ENCODE measurements at places on chromosomes 5 and 9.
A peak's percentile ranks its signal among the peaks of the same experiment; 100 is the strongest.

DNA sequence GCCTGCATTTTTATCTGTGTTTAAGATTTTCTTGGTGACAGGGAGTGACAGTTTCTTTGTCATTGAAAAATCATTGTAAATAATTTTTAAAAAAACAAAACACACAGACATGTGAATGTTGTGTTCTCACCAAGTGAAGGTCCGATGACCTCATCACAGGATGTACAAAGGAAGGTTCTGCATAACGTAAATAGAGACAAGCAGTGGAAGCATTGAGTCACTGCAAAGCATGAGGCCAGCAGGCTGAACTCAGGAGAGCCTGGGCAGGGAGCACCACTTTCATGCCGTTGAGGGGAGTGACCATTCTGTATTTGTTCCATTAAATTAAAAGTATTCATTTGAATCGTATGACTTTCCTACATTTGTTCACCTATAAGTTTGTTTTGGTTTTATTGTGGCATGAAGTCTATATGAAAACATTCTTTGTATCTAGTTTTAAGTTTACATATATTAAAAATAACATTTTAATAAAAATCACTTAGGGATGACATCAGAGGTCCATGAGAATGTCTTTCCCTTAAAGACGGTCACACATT lies 70.4 kb upstream of the TLE1 start:
- no peak for DNase-seq

GRCh38 chr9:135789838-135790291 lies 87.9 kb downstream of the KCNT1 start:
- no peak for DNase-seq

DNA sequence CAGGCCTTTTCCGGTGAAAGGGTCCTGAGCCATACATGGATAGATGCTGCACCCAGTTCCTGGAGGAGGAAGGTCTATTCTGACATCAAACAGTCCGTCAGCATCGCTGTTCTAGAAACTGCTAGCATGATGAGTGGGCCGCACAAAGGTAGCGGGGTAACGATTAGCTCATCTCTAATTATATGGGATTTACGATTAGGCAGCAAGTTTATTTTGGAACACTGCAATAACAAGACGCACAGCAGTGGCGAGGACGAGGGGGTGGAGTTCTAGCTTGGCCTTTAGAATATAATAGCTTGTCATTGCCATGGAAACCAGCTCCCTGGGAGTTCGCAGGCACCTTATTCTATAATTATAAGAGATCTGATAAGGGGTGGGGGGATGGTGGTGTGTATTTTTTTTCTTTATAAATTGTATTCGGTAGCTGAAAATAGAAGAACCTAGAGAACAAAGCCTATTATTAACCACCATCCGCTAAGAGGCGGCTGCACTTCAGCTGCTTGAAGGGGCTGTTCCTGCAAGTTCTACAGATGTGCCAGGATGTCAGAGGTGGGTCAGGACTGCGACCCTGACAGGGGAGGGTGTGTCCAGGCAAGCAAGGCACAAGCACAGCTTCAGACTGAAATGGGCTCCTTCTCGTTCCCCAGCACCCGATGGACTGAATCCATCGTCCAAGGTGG lies 311.0 kb downstream of the AGTPBP1 start:
- DNase-seq, result peak; percentile 13

DNA sequence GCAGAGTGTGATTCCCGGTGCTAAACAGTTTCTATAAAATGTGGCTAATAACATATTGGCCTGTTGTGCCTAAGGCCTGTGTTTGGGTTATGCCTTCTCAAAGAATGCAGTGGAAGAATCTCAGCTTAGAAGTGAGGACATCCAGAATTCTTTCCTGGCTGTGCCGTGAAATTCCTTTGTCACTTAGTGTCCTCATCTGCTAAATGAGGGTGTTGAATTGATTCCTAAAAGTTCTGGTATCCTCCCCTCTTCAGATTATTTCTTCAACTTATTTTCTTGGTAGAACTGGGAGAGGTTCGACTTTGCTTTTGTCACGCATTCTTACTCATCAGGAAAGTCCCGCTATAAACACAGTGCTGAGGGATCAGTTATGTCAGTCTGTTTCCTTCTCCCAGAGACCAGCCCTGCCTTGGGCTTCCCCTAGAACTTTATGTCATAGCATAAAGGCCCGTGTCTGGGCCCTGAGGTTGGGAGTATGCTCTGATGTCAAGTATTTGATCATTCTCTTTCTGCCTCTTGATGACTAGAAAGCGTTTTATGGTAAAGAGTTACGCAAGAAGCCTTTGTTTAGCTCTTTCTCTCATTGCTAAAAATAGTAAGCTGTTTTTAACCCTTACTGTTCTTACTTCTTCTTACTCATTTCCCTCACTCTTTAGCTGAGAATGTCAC lies 29.5 kb downstream of the MTAP start:
- no peak for DNase-seq

DNA sequence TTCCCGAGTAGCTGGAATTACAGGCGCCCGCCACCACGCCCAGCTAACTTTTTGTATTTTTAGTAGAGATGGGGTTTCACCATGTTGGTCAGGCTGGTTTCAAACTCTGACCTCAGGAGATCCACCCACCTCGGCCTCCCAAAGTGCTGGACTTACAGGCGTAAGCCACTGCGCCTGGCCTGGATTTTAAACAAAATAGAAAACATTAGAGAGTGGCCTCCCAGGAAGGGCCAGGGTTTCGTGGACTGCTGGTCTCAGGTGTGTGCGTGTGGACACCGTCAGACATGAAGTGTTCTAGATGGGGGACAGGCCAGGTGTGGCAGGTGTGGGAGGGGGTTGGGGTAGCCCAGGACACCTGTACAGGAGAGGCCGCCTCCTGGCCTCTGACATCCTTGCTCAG lies 7.0 kb upstream of the GBGT1 start:
- no peak for DNase-seq

- peak; percentile 82 for DNase-seq
Measured at GRCh38 chr9:38641985-38642864, 21.8 kb upstream of the ANKRD18A start.

- no peak for DNase-seq
Measured at GRCh38 chr5:52920929-52921328, 68.2 kb upstream of the ITGA2 start.

- DNase-seq, result peak; percentile 60
Measured at GRCh38 chr5:170183816-170184687, 48.7 kb upstream of the C5orf58 start.

DNA sequence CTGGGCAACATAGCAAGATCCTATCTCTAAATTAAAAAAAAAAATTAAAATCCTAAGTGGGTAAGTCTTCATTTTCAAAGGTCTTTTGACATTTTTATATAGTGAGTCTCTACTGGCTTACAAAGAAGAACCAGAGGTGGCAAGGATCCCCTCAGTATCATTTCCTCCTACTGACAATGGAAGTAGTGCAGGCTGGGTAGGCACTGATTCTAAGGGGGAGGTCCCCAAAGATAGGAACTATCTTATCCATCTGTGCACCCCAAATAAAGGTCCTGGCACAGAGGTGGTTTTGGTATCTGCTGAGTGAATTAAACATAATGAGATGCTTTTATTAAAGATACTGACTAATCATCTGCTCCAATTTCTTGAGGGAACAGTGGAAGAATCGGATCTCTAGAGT lies 4.2 kb downstream of the FAM193B start:
- no peak for DNase-seq

DNA sequence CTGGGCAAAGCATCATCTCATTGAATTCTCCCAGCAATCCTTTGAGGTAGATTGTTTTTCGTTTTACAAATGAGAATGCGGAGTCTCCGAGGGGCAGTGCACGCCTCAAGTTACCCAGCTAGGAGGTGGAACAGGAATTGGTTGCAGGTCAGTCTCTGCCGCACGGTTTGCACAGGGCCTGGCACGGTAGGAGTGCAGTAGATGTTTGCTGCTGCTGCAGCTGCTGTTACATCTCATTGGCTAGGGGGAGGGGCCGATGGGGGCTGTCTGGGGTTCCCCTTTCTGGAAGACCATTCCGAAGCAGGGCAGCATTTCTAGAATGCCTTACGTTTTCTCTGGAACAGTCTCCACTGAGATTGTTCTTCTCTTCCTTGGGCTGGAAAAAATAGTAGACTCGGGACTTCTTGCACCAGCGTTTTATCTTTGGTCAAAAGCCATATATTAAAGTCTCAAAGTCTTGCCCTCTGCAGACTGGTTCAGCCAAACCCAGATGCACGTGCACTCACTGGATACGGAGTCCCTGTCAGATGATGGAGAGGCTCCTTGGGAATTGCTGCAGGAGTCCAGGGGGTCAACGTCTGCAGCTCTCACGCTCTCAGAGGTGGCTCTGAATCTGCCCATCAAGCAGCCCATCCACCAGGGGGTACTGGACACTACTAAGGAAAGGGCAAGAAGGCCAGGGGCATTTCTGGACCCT lies 1.2 kb downstream of the USP20 start:
- no peak for DNase-seq

- DNase-seq, result no peak
Measured at GRCh38 chr9:13330396-13331004, 51.0 kb upstream of the MPDZ start.

GRCh38 chr5:175803736-175804454 lies 67.5 kb upstream of the CPLX2 start:
- DNase-seq, result no peak

GRCh38 chr5:32320576-32320975 lies 7.8 kb upstream of the MTMR12 start:
- no peak for DNase-seq

GRCh38 chr5:91024727-91025126 lies 358.4 kb downstream of the ARRDC3 start:
- DNase-seq, result no peak

GRCh38 chr9:70413464-70413798 lies 1.0 kb downstream of the KLF9 start:
- no peak for DNase-seq

GRCh38 chr5:7848296-7848695 lies 2.6 kb downstream of the CFAP90 start:
- no peak for DNase-seq

DNA sequence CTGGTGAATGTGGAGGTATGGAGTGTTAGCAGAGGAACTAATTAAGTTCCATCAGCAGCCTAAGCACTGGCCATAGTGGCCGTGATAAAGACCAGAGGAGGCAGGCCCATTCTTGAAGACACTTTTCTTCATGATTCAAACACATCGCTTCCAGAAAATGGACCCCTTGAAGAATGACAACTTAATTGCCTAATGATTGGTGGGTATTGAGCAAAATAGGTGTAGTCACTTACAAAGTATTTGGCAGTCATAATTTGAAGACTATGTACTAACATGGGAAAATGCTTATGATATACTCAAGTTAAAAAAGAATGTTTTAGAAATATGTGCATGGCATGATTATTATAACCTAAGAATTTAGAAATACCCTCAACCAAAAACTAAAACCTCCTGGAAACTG lies 44.8 kb downstream of the MEGF10 start:
- DNase-seq, result no peak

- DNase-seq, result no peak
Measured at GRCh38 chr5:154097031-154097430, 58.3 kb downstream of the MFAP3 start.

- DNase-seq, result no peak
Measured at GRCh38 chr9:124493794-124494479, 13.3 kb downstream of the NR5A1 start.

- peak; percentile 78 for DNase-seq
Measured at GRCh38 chr5:11407556-11408145, 496.6 kb downstream of the CTNND2 start.

- no peak for DNase-seq
Measured at GRCh38 chr9:109458453-109459211, 39.5 kb downstream of the PTPN3 start.

DNA sequence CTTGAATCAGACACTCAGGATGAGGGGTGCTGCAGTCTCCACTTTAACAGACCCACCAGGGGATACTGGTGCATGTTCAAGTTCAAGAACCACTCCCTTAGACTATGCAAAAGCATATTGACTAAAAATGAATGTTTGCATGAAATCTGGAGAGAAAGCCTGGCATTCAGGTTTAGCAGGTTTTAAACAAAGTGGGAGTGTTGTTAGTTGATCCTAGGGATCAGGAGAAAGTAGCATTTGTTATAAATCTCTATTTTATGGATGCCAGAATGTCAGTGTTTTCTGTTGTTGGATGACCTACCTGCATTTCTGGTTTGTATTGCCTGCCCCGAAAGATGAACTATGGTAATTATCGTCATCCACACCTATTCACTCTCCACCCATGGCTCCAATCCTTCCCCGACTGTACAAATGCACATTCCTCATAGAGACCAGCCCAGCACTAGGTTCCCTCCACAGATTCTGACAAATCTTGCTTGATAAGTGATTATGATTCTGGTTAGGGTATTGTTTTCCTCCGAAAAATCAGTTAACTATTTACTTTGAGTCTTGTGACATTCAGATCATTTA lies 17.2 kb downstream of the TMEM252 start:
- no peak for DNase-seq

- DNase-seq, result no peak
Measured at GRCh38 chr5:167820101-167820990, 471.1 kb upstream of the WWC1 start.

GRCh38 chr5:94670726-94671125 lies 52.3 kb downstream of the SLF1 start:
- DNase-seq, result no peak

DNA sequence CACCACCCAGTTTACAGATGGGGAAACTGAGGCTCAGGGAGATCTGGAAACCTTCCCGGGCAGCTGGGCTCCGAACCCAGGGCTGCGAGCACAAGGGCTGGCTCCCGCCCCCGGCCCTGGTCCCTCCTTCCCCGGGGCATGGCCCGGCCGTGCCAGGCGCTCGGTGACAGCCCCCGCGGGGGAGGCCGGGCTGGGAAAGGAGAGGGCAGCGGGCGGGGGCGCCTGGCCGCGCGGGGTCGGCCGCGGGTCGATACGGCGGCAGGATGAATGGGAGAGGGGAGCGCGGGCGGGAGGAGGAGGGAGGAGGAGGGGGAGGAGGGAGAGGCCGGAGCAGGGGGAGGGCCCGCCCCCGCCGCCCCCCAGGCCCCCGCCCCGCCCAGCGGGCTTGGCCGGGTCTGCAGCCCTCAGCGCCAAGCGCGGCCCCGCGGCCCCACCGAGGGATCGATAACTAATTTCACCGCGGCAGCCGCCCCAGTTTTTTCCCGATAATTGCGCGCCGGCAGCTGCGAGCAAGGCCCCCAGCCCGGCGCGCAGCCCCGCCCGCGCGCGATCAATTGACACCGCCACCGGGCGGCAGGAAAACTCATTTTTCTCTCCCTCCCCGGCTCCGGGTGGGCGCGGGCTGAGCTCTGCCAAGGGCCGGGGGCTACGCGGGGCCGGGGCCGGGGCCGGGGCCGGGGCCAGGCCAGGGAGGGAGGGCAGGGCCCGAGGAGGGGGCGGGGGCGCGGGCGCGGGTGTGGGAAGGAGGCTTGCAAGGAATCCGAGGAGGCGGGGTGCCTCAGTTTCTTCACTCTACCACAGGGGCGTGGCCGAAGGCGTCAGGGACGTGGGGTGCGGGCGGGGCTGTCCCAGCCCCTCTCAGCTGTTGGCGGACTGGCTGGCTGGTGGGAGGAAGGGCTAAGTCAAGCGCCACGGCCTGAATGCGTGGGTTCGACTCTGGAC lies 52.1 kb downstream of the C9orf50 start:
- peak; percentile 30 for DNase-seq

All from midbrain (tissue), 1 donor.